Peyer's patch (tissue), 4 donors: ENCODE measurements at places on chromosomes 11 and 22. TPM values are rescaled to one million over a fixed set of nuclear protein-coding genes. Genes with fewer than 3 reads are reported as not detected.

The C22orf42 gene
- not detected for total RNA-seq

The PTPRJ gene
- total RNA-seq: 38.9 TPM

DNA sequence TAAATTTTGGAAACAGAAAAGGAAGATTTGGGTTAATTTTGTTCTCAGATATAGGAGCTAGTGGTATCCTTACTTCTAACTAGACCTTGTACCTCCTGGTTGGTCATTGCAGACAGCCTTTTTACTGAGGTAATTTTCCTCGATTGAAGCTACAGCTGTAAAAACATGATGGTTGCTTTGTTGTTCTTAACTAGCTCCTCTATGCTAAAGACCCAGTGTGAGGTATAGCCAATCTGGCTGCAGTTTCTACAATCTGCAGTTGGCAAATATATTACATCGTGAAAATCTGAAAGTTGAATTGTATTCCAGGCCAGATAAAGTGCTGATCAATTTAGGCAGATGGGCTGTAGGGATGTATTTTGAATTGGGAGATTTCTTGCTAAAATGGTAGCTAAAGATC, 116.5 kb downstream of the AASDHPPT start:
- H3K27me3 ChIP-seq: no peaks in the 10 kb centered on the region
- no peak overlapping the region for H3K27ac ChIP-seq
- no peak for DNase-seq
- no peaks in the 10 kb centered on the region for H3K4me1 ChIP-seq

The ZNHIT2 gene
- 20.6 TPM for total RNA-seq

The MMP1 gene
- 1.4 TPM for total RNA-seq

DNA sequence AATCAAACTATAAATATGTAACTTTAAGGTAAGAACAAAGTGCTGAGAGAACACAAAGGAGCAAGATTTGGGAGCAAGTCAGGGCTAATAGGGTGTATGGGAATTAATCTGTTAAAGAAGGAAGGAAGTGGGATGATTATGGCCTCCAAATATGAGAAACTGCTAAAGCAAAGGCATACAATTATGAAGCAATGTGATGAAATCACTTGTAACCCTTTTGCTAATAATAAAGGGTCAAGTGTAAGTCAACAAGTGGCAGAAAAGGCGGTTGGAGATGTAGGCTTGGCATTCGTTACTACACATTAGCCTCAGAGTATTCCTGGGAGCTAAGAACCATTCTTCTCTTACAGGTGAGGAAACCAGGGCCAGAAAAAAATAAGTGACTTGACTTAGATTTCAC, 1002.3 kb upstream of the TENM4 start:
- no peaks in the 10 kb centered on the region for H3K36me3 ChIP-seq
- no peak overlapping the region for H3K4me3 ChIP-seq
- no peaks in the 10 kb centered on the region for H3K27me3 ChIP-seq
- H3K27ac ChIP-seq: no peak overlapping the region
- no peaks in the 10 kb centered on the region for H3K4me1 ChIP-seq
- no peak for DNase-seq
